ENCODE measurements at places on chromosomes 16 and 17. TPM values are rescaled to one million over a fixed set of nuclear protein-coding genes. Genes with fewer than 3 reads are reported as not detected.

Gene SNN
- 41.9 TPM for polyA plus RNA-seq

Gene RFWD3
- polyA plus RNA-seq: 29.1 TPM

Gene NPIPA2
- 9.8 TPM for polyA plus RNA-seq

DNA sequence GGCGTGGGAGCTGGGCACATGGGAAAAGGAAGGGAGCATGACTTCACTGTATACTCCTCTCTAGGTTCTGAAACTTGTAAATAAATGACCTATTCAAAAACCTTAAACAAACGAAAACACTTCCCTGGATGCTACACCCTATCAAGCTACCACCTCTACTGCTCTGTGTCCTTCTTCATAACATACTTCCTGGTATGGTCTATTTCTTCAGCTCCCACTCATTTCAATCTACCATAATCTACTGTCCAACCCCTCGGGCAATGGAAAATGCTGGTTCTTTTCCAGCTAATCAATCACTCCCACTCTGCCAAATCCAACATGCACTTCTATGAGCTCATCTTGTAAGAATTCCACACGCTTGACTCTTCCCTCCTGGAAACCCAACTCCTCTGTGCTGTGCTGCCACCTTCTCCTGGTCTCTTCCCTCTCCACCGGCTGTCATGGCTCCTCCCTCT is 42.4 kb downstream of the AMFR start:
- no peak for DNase-seq

GRCh38 chr16:83772806-83773205 is 35.0 kb upstream of the HSBP1 start:
- no peak for DNase-seq

DNA sequence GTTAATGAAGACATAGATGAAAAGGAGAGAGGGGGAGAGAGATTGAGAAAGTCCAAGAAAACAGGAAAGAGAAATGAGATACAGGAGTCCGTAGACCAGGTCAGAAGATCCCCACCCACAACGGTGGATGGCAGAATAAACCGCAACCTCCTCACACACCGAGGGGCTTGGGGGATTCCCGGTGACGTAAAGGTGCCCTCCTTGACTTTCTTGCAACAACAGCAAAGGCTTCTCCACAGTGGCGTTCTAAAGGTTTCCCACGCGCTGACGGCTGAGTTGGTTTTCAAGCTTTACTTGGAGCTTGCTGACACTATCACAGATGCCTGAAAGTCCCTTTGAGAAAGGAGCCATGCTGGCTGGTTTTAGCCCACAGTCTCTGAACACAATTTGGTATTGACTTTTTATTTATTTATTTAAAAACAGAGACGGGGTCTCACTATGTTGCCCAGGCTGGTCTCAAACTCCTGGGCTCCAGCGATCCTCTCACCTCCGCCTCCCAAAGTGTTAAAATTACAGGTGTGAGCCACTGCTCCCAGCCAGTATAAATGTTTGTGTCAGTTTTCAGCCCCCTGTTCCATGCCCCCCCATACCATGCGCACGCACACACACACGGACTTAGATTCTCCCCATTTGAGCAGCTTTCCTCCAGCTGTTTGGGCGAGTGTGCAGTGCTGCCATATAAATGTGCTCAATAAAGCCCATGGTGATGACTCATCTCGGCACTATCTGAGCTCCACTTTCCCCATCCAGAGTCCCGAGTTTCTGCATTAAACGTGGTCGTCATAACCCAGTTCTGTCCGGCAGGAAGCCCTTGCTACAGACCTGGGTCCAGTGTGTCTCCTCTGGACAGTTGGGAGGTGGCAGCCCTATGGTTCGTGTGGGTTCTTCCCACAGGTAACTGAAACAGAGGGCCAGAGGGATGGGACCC is 33.0 kb upstream of the SEC14L1 start:
- DNase-seq: no peak

- no peak for DNase-seq
Measured at GRCh38 chr17:74432424-74432690, 469 bp downstream of the GPRC5C start.

- DNase-seq: no peak
Measured at GRCh38 chr17:32859857-32860525, 16.9 kb downstream of the MYO1D start.
